ENCODE measurements at places on chromosomes 3 and 15.
A peak's percentile ranks its signal among the peaks of the same experiment; 100 is the strongest.

DNA sequence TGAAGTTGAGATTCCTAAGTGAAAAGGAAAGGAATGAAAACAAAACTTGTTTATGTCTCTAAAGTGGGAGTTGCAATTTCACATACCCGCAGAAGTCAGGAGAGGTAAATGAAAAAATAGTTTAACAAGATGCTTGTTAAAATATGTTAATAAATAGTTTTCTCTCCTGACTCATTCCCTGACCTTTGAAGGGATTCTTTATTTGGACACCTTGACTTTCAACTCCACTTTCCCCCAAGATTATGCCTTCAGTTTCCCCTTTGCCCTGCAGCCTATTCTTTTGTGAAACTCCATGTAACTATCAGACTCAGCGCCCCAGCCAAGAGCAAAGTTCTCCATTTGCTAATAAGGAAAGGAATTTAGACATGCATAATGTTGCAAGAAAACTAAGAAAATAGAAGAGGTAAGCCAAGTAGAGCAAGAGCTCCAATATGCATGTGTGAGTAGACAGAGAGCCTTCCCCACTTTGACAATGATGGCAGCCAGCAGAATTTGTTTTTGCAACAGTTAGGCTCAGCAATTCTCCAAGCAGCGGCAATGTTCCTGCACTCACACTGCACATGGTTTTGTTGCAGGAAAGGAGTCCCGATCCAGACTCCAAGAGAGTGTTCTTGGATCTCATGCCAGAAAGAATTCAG is 61.2 kb downstream of the CD200 start:
- DNase-seq: no peak

DNA sequence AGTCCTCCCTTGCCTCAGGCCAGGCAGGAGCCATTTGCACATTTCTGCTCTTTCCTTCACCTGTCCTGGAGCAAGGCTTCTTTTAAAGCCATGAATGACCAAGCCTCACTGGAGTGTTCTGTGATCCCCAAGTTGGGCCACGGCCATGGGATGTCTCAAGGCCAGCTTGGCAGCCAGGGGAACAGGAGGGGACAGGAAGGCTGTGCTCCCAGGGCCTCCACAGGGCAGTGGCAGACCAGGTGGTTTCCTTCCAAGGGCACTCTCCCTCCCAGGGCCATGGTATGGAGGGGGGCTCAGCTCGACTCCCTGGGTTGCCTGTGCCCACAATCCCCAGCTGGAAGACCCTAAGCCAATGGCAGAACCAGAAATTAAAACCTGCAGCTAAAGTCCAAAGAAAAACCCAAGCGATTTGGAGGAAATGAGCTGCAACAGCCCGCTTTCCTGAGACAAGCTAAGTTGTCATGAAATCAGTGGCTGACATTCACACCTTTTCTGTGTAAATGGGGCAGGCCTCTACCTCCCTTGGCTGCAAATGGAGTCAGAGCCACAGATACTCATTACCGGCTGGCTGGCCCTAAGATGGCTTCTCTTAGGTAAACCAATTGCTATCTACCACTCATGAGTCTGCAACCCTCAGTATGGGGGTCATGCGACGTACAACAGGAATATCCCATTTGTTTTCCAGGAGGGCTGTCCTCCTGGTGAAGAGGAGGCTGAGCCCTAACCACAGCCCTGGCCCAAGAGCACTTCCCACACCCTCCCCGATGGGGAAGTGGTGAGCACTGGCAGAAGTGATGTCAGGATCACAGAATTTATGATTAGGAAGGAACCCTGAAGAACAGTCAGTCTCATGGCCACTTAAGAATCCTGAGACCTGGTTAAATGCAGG is 83.3 kb downstream of the SNRK start:
- no peak for DNase-seq

GRCh38 chr15:79418693-79419279 is 13.3 kb upstream of the MINAR1 start:
- DNase-seq: no peak

GRCh38 chr3:50324351-50325112 is 2.0 kb upstream of the HYAL2 start:
- peak; percentile 45 for DNase-seq

DNA sequence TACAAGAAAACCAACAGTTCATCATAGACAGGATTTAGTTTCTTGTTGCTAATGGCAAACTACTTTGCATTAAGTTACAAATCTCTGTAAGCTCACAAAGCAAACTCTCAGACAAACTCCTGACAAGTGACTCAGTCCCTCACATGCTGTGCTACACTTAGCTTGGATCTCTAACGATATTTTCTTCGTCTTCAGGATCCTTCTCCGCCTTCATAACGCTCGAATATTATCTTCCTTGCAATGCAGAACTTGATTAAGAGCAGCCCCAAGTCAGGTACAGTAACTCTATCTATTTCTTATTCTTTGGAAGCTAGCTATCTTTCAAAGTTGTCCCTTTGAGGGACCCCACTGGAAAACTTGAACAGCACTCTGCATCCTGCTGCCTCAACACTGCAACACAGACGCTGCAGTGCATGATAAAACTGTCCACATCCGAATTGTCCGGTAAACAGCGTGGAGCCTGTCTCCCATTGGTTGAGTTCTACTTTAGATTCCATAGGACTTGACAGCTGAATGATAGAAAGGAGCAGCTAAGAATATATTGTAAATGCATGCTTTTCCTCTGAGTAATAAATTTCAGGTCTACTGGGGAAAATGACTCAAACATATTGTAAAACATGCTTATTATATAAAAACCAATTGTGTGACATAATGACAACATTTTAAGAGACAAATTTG is 61.3 kb downstream of the UACA start:
- DNase-seq: no peak

- no peak for DNase-seq
Measured at GRCh38 chr15:74043425-74044266, 38.7 kb downstream of the GOLGA6A start.

DNA sequence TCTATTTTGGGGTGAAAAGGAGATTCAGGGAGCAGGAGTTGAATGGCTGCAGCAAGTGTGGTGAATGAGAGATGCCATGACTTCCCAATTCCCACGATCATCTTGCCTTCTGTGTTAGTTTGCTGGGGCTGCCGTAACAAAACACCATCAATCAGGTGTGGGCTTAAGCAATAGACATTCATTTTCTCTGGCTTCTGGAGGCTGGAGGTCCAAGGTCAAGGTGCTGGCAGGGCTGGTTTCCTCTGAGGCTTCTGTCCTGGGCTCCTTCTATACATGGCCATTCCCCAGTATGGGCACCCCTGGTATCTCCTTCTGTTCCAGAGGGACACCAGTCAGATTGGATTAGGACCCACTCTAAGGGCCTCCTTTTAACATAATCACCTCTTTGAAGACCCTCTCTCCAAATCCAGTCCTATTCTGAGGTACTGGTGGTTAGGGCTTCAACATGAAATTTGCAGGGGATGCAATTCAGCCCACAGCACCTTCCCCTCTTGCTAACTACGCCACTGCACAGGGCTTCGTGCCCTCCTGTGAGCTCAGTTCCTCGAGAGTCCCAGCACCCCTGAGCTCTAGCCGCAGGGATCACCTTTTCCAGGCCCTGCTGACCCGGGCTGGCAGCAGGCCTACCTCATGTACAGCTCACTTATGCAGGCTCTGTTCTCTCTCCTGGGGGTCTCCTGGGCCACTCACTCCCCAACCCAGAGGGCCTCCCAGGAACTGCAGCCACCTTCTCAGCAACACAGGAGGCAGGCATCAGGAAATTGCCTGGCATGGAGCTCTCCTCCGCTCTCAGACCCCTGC is 37.3 kb upstream of the SLC6A11 start:
- no peak for DNase-seq

DNA sequence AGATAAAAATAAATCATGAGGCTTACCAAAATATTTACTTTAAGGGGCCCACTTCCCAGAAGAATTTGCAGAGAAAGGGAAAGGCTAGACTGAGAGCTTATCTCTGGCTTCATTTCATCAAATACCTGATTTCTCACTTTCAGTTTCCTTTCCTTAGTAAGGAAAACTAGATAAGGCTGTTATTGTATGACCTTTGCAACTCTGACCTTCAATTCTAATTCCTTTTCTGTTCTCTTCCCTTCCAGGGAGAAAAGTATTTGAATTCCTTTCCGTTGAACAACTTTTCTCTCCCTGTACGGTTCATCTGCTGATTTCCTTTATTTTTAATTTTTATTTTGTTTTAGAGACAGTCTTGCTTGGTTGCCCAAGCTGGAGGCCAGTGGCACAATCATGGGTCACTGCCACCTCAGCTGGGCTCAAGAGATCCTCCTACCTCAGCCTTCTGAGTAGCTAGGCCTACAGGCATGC is 7.1 kb upstream of the PXK start:
- DNase-seq: no peak

DNA sequence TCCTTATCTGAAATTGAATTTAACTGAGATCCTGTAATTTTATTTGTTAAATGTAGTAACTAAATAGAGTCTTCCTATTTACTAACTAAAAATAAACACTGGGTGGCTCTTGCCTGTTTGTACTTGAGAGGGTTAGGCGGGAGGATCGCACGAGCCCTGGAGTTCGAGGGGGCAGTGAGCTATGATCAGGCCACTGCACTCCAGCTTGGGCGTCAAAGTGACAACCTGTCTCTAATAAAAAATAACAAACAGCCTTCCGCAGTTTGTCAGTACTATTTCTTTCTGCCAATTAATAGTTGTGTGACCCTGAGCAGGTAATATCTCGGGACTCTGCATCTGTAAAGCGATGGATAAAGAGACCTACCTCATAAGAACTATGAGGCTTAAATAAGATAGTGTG is 768 bp upstream of the PDE12 start:
- no peak for DNase-seq

DNA sequence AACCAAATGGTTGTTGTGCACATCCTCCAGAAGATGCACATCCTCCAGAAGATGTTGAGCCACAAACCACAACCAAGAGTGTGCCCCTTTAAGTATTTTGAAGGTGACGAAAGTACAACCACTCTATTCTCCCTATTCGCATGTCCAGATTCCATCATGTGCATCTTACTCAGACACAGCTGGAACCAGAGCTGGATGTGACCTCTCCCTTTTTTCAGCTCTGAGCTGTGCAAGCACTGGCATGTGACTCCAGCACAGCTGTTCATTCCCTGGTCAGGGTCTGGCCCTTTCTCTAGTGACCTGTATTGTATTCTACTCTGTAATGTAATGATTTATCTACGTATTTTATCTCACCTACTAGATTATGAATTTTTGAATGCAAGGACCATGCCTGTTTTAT is 29.3 kb upstream of the DLG1 start:
- no peak for DNase-seq

DNA sequence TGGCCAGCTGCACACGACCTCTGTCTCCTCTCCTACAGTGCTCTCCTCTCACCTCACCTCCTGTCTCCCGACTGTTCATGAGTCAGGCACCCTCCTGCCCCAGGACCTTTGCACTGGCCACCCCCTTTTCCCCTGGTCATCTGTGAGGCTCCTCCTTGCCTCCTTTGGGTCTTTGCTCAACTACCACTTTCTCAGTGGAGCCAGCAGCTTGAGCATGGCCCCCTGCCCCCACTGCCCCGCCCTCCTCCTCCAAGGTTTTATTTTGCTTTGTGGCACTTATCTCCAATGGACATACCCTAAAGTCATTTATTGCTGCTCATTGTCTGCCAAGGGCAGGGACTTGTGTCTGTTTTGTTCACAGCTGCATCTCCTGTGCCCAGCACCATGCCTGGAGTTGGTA is 64.3 kb downstream of the MGLL start:
- DNase-seq: no peak

- DNase-seq: peak; percentile 52
Measured at GRCh38 chr15:36501063-36501678, 78.3 kb upstream of the CDIN1 start.

GRCh38 chr3:140441006-140441405 is 236.9 kb upstream of the TRIM42 start:
- no peak for DNase-seq

GRCh38 chr15:43153269-43153668 is 19.9 kb downstream of the TMEM62 start:
- no peak for DNase-seq

GRCh38 chr15:94205366-94205765 is 26.0 kb upstream of the MCTP2 start:
- DNase-seq: no peak

GRCh38 chr3:140185375-140185774 is 250.4 kb downstream of the CLSTN2 start:
- DNase-seq: no peak

GRCh38 chr3:25454005-25454927 is 26.2 kb downstream of the RARB start:
- no peak for DNase-seq

DNA sequence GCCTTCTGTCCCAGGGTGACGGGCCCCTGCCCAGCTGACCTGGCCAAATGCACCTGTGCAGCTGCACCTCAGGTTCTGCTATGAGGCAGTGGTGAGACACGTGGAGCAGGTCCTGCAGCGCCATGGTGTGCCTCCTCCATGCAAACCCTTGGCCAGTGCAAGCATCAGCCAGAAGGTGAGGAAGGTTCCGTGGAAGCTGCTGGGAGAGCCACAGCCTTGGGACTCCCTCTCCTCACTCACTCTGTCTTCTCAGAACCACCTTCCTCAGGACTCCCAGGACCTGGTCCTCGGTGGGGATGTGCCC is 31.6 kb downstream of the PTPN23 start:
- DNase-seq: no peak

DNA sequence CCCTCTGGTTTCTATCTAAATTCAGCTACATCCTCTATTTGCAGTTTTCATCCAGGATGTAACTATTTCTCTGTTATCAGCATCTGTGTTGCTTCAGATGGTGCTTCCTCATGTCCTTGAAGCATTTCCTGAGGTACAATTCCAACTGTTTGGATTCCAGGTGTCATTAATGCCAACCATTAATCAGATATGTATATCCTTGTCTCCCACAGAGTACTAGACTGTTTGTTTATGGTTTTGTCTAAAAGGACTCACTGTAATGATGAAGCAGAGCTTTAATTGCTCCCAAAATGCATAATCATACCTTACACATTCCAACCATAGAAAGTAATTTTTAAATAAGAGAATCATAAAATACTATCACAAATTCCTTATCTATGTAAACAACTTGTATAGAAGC is 288.5 kb upstream of the MME start:
- no peak for DNase-seq

DNA sequence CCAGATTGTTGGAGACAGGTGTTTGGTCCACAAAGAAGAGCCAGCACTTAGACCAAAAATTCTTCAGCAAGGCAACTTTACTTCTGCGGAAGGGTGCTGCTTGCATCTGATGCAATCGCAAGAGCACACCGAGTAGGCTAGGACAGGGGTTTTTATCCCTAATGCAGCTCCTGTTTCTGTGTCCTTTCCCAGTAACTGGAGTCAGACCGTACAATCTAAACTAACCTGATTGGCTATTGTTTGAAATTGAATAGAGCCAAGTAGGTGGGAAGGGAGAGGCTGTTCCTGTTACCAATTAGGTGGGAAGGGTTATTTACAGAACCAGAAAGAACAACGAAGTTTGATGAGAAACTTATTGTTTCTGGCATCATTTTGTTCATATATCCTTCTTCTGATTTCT is 77.6 kb downstream of the CHCHD4 start:
- no peak for DNase-seq

DNA sequence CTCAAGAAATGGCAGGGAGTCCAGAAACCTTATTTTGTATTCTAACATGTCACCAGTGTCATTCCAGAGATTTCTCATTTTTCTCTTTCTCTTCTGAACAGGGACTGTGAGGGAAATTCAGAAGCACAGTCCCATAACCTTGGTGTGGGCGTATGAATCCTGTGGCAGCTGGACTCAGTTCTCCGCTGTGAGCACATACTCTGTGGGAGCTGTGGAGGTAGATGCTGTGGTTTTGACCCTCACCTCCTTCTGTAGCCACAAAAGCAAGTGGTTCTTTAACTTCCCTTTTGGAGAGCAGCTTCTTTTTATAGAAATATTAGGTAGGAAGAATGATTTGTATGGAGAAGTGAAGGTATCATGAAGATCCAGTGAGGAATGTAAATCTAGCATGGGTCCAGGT is 13.4 kb downstream of the TMEM207 start:
- no peak for DNase-seq

- no peak for DNase-seq
Measured at GRCh38 chr15:101391981-101392640, 97.1 kb upstream of the SNRPA1 start.

All from NCI-H345 (cell line).